ENCODE measurements at places on chromosomes 7 and 10. TPM values are rescaled to one million over a fixed set of nuclear protein-coding genes. Genes with fewer than 3 reads are reported as not detected.

VSTM2A gene
- 0.62 TPM for total RNA-seq

NPFFR1 gene
- not detected for total RNA-seq

SLC39A12 gene
- total RNA-seq, result not detected

NKX1-2 gene
- total RNA-seq, result 1.1 TPM

CFAP46 gene
- 0.54 TPM for total RNA-seq

PRLHR gene
- total RNA-seq, result not detected

CCDC3 gene
- 27.8 TPM for total RNA-seq

MAT1A gene
- 12.1 TPM for total RNA-seq

DCLRE1C gene
- total RNA-seq, result 11.0 TPM

GUSB gene
- 20.7 TPM for total RNA-seq

SLC29A3 gene
- 1.1 TPM for total RNA-seq

GBX1 gene
- total RNA-seq, result not detected
